ENCODE measurements at places on chromosomes 12 and 14.

DNA sequence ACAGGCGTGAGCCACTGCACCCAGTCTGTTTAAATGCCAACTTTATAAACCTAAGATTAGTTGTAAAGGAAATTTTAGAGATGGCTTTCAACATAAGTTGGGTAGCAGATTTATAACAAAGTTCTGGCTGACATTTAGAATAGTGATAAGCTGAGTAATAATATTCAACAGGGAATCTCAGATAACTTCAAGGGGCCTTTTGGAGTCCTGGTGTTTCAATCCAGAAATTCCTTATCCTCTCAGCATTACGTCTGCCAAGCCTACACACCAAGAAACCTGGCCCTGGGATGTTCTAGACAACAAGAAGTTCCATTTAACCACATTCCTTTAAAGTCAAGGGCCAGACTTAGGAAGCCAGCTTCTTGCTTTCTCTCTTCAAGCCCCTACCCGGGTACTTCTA is 59.5 kb upstream of the DYRK2 start:
- DNase-seq: no peak

GRCh38 chr12:33044447-33044846 is 147.9 kb upstream of the PKP2 start:
- no peak for DNase-seq

DNA sequence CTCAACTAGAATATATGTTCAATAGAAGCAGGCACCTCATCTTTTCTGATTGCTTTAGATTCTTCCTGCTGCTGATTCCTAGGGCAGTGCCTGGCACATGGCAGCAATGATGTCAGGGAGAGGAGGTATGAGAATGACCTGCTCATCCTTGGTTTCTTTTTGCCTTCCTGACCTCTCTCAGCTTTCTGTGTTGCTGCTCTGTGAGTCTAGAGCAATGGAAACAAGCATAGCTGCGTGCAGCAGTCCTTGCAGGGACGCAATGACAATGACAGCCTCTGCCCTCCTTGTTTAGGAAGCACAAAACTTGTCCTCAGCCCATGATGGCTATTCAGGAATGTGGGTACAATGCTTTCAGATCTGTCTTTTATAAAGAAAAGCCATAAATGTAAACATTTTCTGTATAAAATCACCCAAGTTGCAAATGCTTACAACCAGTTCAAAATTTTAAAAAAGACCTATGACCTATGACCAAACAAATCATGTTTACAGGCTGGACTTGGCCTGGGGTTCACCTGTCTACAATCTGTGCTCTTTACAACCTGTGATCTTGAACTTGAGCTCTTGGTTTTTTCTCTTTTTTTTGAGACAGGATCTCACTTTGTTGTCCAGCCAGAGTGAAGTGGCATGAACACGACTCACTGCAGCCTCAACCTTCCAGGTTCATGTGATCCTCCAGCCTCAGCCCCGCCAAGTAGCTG is 549.4 kb upstream of the ATP2B1 start:
- no peak for DNase-seq

GRCh38 chr12:47280543-47281300 is 201.0 kb upstream of the AMIGO2 start:
- DNase-seq: no peak

DNA sequence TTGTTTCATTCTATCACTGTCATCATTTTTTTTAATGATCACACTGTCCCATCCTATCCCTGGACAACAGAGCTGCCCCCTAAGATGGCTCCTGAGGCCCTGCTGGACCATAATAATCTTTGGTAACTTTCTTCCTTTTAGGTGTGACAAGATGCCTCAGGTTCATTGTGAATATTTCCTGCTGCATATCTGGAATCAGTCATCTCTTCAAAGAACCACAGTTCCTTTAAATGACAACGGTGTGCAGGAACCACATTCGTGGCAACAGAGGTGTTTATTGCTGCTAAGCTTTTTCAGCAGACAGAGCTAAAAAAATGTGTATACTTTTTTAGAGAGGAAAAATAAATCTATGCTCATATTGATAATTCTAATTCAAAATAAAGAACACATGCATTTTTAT is 312.9 kb downstream of the MED13L start:
- no peak for DNase-seq

DNA sequence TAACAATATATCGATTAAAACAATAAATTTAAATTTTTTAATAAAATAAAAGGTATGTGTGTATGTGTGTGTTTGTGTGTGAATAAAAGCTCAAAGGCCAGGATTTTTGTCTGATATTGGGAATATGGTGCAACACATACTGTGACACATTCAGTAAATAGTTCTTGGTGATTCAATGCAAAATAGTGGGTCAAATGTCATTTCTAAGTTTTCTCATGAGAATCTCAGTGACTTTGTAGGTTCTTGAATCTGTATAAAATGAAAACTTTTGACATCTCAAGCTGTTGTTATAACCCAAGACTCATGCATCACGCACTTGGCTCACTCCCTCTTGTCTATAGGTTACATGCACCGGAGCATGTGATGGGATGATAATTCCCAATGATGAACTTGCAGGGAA is 16.2 kb upstream of the MED6 start:
- no peak for DNase-seq

GRCh38 chr12:662566-663292 is 516 bp downstream of the NINJ2 start:
- DNase-seq: no peak

GRCh38 chr12:93829016-93829415 is 151.8 kb downstream of the CRADD start:
- DNase-seq: no peak

DNA sequence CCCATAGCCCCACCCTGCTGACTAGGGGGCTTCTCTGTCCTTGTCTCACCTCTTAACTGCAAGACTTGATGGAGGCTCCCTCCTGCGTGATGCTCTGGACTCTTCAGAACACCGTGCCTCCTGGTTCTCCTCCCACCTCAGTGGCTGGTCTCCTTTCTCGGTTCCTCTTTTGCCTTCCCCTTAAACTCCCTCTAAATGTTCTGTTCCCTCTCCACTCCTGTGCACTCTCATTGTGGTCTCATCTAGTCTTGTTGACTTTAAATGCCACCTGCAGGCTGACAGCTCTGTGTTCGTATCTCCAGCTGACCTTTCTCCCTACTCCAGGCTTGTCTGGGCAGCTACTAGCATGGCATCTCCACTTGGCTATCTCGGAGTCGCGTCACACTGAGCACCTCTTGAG is 28.3 kb downstream of the DYNC1H1 start:
- DNase-seq: no peak

- DNase-seq: no peak
Observed at GRCh38 chr12:52440821-52441319, 6.7 kb upstream of the KRT75 start.

DNA sequence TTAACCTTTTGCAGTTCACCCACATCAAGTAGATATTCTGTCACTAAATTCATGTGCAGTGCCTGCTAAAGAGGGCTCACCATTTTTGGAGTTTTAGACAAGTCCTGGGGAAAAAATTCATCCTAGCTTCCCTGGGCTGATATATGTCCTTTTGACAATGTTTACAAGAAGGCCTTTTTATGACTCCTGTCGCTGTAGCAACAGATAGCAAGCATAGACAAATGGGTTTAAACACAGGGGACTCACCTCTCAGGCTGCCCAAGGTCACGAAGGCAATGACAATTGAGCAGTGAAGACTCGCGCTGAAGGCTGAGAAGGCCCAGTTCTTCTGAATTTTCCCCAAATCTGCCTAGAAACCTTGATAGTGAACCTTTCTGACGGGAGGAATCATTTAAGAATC is 150.7 kb upstream of the CPM start:
- DNase-seq: no peak

- no peak for DNase-seq
Observed at GRCh38 chr12:98149270-98149669, 366.1 kb upstream of the TMPO start.
